Ascending aorta (tissue), 2 donors: ENCODE measurements at places on chromosomes 2 and 18.

GRCh38 chr2:240453461-240454105 lies 18.1 kb downstream of the GPC1 start:
- no peak for DNase-seq

- DNase-seq: no peak
These were observed 171.8 kb upstream of the LHCGR start for GRCh38 chr2:48927355-48927754.

DNA sequence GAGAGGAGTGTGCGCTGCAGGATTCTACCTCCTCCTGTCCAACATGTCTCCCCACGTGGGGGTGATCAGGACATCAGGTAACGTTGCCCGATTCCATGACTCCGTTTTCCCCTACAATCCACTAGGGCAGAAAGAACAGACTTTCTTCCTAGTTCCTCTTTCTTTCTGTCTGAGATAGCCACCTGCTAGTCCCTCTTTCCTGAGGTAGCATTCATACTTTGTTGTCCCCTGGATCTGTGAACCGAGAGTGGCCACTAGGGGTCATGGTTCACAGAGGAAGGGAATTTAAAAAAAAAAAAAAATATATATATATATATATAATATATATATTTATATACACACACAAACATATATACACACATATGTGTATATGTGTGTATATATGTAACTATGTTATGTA lies 210.0 kb upstream of the ZNF521 start:
- DNase-seq: no peak

DNA sequence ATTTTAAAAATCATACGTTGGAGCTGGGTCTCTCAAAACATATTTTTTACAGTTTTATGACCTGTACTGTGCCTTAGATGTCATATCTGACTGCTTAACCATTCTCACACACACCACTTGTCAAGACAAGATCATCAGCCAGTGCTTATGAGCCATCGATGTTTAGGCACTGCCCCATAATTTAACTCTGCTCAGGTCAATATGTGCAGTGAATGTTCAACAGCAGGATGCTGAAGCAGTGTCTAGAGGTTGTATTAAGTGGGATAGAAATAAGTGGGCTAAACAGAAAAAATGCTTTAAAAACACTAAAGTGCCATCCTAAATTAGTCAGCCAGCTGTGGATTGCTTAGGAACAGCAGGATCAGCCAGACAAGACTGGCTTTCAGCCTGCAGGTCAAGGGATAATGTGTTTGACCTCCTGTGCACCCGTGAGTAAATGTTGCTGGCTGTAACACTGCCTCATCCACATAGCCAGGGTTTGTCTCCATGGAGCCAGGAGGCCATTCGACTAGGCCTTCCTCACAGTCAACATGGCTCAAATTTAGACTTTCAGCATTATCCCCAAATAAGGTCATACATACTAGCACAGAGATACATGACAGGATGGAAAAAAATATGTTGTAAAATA lies 139.0 kb upstream of the NXPH2 start:
- no peak for DNase-seq

DNA sequence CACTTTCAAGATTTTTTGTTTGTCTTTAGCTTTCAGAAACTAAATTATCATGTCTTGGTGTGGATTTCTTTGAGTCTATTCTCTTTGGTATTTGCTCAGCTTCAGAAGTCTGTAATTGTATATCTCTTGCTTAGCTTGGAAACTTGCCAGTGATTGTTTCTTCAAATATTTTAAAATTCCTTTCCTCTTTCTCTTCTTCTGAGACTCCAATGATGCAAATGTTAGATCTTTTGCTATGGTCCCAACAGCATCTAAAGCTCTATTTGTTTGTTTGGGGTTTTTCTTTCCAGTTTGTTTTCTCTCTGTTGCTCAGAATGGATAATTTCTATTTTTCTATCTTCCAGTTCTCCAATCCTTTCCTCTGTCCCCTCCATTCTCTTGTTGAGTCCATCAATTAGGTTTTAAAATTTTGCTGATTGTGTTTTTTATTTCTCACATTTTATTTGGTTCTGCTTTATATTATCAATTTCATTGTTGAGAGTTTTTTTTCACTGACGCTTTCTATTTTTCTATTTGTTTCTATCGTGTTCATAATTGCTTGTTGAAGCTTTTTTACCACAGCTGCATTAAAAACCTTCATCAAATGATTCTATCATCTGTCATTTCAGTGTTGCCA lies 81.5 kb upstream of the DAPL1 start:
- no peak for DNase-seq

GRCh38 chr18:35962320-35962719 lies 10.2 kb upstream of the RMP24 start:
- no peak for DNase-seq

DNA sequence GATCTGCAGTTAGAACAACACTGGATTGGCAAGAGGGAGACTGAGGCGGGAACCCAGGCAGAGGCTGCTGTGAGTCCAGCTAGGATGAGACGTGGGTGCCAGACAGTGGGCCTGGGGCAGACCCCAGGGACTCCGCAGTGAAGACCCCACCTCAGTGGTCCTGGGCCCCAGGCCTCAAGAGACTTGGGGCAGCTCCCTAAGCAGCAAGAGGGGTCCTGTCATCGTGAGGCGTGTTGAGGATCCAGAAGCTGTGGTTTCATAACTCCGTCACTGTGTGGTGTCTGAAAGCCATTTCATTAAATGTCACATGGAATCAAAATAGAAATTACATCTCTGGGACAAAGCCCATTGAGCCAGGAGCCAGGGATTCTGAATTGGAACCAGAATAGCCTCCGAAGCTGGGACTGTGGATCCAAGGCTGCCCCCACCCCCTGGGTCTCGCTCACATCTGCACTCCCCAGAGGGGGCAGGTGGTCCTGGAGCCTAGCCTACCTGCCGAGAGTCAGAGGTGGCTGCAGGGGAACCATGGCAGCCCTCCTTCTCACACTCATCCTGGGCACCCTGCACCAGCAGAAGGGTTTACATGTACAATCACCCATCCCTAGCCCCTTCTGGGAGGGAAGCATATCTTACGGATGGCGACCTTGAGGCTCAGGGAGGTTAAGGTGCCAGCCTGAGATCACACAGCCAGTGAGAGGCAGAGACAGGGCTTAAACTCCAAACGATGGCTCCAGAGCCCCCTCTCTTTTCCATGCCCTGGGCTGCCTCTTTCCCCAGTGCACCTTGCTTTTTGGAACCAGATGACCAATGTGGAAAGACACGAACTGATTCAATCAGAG lies 23.2 kb downstream of the RRM2 start:
- no peak for DNase-seq

- DNase-seq: no peak
These were observed 294.8 kb upstream of the DDX18 start for GRCh38 chr2:117519721-117520120.

DNA sequence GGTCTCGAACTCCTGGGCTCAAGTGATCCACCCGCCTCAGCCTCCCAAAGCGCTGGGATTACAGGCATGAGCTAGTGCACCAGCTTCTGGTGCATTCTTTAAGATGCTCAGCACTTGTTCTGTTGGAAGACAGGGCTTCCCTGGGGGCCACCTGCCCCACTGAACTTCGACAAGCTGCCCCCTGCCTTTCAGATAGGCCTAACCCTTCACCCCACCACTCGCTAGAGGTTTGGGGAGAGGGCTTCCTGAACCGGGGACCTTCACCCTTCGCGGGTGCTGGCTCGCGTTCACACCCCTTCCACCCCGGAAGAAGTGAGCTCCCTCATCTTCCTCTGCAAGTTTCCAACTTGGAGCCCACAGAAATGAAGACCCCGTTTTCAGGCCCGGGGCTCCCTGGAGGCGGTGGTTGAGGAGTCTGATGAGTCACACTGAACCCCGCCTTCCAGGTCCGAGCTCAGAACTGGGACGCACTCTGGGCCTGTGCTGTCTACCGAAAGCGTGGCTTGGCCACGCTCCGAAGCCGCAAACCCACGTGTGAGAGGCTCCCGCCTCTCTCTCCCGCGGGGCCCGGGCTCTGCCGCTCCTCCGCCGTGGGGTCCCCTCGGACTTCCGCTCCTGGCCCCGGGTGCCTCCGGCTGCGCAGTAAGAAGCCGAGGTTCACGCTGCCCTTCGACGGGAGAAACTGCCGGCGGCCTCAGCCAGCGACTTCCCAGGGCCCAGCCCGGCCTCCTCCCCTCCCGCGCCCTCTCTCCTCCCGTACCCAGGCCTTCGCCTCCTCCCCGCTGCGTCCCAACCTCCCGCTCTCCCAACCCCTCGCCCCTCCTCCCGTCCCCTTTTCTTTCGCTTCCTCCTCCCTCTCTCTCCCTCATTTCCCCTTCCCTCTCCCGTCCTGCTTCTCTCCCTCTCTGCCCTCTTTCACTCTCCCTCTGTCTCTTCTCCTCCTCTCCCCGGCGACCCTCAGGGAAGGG lies 47.5 kb upstream of the SP3 start:
- no peak for DNase-seq

DNA sequence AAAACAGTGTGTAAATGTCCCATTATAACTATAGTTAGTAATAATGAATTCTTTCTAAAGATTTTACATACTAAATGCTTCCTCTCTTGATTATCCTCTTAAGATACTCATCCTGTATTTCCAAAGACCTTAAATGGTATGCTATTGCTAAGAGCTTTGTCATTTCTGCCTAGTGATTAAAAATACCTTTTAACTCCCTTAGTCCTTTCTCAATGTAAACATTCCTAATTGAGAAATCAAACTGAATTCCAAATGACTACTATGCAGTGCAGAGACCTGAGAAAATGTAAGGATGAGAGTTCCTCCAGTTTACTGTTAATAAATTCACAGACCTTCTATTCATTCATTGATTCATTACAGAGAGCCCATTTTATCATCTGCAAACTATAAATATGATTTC lies 86.9 kb downstream of the SOS1 start:
- DNase-seq: no peak

GRCh38 chr18:49813069-49813318 lies 339 bp downstream of the ACAA2 start:
- DNase-seq: no peak

DNA sequence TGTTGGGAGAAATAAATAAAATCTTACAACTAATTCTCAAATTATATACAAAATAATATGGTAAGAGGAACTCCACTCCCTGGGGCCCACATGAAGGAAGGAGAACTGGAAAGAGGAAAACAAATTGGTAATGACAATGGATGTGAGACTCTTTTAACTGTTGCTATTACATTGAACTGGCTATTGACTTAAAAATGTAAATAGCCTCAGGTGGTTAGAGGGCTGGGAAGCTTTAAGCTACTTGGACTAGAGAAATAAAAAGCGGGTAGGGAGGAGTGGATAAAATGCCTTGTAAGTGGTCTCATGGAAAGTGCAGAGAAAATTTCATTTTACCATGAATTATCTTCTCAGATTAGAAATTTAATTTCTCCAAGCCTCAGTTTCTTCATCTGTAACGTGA lies 64.1 kb downstream of the KCNJ3 start:
- no peak for DNase-seq

DNA sequence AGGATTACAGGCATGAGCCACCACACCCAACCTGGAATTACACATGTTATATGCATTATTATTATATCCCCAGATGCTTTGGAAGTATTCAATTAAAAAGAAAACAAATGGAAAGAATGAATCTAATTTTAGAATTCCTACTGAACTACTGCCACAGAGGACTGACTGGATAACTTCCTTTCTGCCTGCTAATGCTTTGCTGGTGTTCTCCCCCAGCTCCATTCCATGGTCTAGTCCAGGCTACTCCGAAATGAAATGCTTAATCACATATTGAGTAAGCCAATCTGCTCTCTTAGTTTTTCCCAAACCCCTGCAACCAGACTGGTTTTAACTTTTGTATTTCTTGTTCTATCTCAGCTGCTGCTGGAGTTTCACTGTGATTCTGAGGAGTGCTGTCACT lies 519.1 kb downstream of the SOX11 start:
- no peak for DNase-seq

GRCh38 chr2:188381614-188382013 lies 89.9 kb downstream of the GULP1 start:
- DNase-seq: no peak

GRCh38 chr18:77470569-77471413 lies 221.1 kb downstream of the GALR1 start:
- no peak for DNase-seq

DNA sequence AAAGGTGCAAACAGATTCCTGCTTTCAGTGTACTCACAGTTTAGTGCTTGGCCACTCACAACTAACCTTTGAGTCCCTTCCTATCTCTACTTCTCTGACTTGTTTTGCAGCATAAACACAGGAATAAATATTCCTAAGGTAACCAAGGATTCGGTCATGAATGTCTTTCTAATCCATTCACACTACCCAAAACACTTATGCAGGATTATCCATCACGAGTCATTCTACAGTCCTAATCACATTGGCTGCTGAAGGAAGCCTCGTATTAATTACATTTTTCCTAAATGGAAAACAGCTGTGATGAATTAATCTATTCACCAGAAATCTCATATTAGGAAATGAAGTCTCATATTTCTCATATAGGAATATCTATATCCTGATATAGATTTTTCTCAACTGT lies 16.3 kb downstream of the RDH14 start:
- no peak for DNase-seq

DNA sequence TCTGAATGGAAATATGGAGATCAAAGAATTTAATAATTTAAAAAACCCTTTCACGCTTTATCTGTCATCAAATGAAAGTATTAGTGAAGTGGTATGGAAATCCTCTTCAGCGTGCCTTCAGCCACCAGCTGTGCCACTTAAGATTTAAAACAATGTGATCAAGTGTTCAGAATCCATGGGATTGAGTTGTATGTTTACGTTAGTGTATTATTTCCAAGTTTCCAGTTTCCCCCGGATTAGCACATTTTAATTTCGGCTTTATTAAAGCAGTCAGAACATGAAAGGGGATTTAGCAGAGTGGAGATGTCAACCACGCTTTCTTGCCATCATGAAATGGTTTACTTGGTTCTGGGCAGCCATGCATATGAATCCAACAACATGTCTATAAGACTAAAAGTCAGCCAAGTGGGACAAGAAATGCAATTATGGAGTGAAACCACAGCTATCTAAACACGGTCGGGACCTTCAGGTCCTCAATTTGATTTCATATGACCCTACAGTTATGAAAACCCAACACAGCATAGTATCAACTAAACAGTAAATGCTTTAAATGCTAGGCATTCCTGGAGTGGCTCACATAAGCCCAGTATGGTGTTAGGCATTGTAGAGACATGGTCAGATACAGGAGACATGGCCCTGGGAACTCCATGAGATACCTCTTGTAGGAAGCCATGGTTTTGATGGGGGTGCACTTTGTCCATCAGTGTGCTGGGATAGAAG lies 224.9 kb upstream of the EPAS1 start:
- no peak for DNase-seq

DNA sequence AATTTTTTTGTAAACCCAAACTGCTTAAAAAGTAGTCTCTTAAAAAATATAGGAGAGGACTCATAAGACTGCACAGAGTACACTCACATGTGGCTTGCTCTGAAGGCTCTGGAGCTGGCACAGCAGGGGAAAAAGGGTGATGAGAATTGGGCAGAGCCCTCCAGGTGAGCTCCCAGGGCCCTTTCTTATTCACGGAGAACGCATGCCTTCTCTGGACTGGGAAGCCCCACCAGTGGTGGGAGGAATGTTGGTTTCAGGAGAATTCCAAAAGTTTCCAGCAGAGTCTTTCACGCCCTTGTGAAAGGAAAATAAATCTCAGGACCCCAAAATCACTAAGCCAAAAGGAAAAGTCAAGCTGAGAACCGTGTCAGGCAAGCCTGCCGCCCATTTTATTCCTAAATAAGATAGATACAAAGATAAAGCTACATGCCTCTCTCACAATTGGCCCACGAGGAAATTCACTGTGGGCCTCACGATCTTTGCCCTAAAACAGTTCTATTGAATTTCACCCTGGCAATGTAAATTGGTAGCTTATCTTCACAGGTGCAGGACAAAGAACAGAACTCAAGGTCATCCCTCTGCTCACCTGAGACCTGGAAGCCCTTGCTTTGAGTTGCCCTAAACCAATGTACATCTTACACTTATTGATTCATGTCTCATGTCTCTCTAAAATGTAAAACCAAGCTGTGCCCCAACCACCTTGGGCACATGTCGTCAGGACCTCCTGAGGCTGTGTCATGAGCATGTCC lies 15.5 kb upstream of the MC5R start:
- DNase-seq: no peak
